ENCODE measurements at places on chromosomes 11 and 22. TPM values are rescaled to one million over a fixed set of nuclear protein-coding genes. Genes with fewer than 3 reads are reported as not detected.

Gene CYTH4
- total RNA-seq, result not detected

Gene PGM2L1
- 10.3 TPM for total RNA-seq

Gene NCAPH2
- total RNA-seq, result 75.2 TPM

Gene MIOX
- total RNA-seq, result 1.2 TPM

Gene TTC28
- 59.2 TPM for total RNA-seq

Gene OR2D2
- total RNA-seq, result 0.27 TPM

Gene KLHDC7B
- not detected for total RNA-seq

Gene CARD18
- total RNA-seq, result not detected

Gene DDX17
- 531 TPM for total RNA-seq

Gene TNKS1BP1
- total RNA-seq, result 122 TPM

Gene OR8K3
- total RNA-seq, result not detected

Gene MMP12
- total RNA-seq, result 0.27 TPM

Gene MADD
- total RNA-seq, result 47.7 TPM

Gene CARS1
- total RNA-seq, result 47.8 TPM

Gene MMP26
- not detected for total RNA-seq

Gene KRTAP5-1
- total RNA-seq, result not detected

Gene FANCF
- total RNA-seq, result 23.2 TPM

Gene SLC22A6
- total RNA-seq, result not detected

Gene FGF4
- not detected for total RNA-seq

Gene PPP6R3
- total RNA-seq, result 102 TPM

Gene OR4A5
- not detected for total RNA-seq

Gene GAS2
- 15.6 TPM for total RNA-seq

Gene ABCC8
- total RNA-seq, result 80.5 TPM

Gene PAMR1
- total RNA-seq, result 2.5 TPM

Gene TYR
- 6.2 TPM for total RNA-seq

Gene SCARF2
- total RNA-seq, result 4.2 TPM

Gene TREH
- total RNA-seq, result 0.33 TPM

Gene SCGB1A1
- total RNA-seq, result not detected

Gene FOLR1
- total RNA-seq, result 6.7 TPM

Gene GLYATL1
- total RNA-seq, result 2.5 TPM

Gene SLC22A9
- total RNA-seq, result 0.19 TPM

Gene VSTM5
- 0.24 TPM for total RNA-seq

Gene CHRM4
- total RNA-seq, result 0.98 TPM

Gene FJX1
- total RNA-seq, result 38.8 TPM

Gene TSGA10IP
- total RNA-seq, result not detected

Gene MUC2
- 1.5 TPM for total RNA-seq

Gene CDC42EP2
- total RNA-seq, result 12.9 TPM

Gene PATE2
- not detected for total RNA-seq

Gene TFIP11
- 40.3 TPM for total RNA-seq

Gene DEUP1
- total RNA-seq, result 0.40 TPM

Gene C22orf31
- total RNA-seq, result 0.63 TPM

Gene CFAP300
- 4.1 TPM for total RNA-seq

Gene ZNF70
- 12.3 TPM for total RNA-seq

Gene SAA2
- not detected for total RNA-seq

Gene GUCY1A2
- total RNA-seq, result 13.2 TPM

Gene RNF169
- total RNA-seq, result 18.8 TPM

Gene RFPL3
- 0.24 TPM for total RNA-seq

Gene MMP27
- total RNA-seq, result not detected

Gene KCNJ11
- 18.6 TPM for total RNA-seq

Gene FAM111B
- total RNA-seq, result 13.2 TPM

Gene MS4A6A
- total RNA-seq, result 4.2 TPM

Gene PIM3
- 36.7 TPM for total RNA-seq

Gene RELT
- 2.9 TPM for total RNA-seq

Gene VPREB1
- total RNA-seq, result not detected

Gene CCDC15
- total RNA-seq, result 3.2 TPM

Gene LRFN4
- total RNA-seq, result 10.1 TPM
